Retina (tissue), 1 donor: ENCODE measurements at places on chromosomes 13 and 19.

DNA sequence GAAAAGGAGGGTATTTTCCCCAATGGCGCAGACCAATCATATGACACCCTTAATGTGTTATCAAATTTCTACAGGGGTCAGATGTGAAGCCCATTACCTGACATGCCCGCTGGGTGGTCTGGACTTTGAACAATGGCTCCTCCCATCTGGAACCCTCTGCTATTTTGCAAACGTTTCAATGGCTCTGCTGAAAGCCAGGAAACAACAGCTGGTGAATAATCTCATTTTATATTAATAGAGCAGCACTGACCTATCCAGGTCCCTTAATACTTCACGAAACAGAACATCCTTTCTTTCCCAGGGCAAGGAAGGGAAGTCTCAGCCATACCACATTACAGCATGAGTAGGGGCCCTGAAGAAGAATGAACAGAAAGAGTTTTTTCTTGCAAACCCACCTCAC, 20.3 kb upstream of the KPNA3 start:
- no peak for DNase-seq

- no peak for DNase-seq
Observed at GRCh38 chr19:40633207-40633606, 32.0 kb downstream of the LTBP4 start.

GRCh38 chr13:73307481-73307880, 248.7 kb downstream of the KLF5 start:
- no peak for DNase-seq

GRCh38 chr19:12295191-12295590, 508 bp upstream of the ZNF44 start:
- DNase-seq = no peak

DNA sequence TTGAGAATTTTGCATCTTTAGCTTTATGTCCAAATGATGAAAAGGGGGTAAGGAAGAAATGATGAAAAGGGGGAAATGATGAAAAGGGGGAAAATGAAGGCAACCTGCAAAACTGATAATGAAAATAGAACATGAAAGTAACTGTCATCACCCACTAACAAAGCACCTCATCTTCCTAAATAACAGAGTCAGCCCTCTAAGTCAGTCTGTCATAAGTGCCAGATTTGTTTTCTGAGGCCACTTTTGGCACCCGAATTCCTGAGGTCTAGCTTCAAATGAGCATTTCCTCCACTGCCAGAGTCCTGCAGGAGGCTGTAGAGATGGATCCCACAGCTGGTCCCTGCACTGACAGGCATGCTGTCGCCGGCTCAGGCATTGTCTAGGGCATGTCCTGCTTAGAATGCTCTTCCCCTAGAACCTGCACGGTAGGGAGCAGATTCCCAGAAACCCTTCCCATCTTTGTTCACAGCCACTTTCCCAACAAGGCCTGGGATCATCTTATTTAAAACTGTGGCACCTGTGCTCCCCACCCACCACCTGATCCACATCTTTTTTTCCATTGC, 25.3 kb downstream of the RAP2A start:
- no peak for DNase-seq

DNA sequence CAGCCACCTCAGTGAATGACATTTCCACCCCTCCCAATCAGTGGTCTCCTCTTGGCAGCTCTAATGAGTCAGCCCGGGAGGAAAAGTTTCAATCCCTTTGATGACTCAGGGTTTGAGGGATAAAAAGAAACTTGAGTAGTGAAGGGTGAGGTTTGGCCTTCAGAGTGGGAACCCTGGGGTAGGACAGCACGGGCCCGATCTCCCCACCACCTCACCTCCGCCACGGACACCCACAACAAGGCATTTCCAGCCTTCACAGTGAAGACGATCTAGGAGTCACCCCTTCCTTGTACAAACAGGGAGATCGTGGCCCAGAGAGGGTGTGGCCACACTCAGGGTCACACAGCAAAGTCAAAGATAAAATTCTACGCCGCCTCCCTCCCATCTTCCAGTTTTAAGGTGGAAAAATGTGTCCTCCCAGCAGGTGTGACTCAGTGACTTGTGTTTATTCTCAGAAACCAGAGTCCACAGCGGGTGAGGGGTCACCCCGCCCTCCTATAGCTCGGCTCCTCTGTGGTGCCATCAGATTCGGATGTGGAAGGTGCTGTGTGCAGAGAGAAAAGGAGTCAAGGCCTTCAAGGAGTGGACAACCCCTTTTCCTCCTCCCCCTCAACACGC, 12.3 kb downstream of the CIB3 start:
- no peak for DNase-seq

- no peak for DNase-seq
Observed at GRCh38 chr19:41264581-41265394, 616 bp downstream of the HNRNPUL1 start.

- no peak for DNase-seq
Observed at GRCh38 chr19:29365836-29366417, 153.0 kb upstream of the UQCRFS1 start.

DNA sequence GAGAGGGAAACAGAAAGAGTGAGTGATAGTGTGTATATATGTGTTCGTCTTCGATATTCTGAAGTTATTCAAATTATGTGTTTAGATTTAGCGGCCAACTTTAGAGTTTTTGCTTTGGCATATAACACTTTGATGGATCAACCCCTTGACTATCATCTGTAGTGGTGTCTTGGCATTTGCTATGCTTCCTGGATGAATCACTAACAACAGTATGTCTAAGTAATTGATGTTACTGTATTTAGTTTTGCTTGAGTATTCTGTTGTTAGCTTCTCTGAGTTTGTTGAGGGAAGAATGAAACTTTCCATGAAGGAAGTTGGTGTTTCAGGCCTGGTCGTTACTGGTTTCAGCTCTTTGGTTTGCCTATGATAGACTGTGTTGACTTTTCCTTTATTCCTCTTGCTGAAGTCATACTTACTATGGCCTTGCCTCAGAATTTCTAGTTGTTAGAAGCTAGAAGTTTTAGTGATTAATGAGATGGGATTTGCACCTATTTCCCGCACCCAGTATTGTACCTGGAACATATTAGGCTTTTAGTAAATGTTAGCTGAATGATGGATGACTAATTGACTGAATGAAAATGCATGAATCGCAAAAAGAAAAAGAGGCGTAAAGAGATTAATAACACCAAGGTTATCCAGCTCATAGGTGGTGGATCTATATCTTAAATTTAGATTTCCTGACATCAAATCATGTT, 20.7 kb downstream of the NDFIP2 start:
- no peak for DNase-seq

DNA sequence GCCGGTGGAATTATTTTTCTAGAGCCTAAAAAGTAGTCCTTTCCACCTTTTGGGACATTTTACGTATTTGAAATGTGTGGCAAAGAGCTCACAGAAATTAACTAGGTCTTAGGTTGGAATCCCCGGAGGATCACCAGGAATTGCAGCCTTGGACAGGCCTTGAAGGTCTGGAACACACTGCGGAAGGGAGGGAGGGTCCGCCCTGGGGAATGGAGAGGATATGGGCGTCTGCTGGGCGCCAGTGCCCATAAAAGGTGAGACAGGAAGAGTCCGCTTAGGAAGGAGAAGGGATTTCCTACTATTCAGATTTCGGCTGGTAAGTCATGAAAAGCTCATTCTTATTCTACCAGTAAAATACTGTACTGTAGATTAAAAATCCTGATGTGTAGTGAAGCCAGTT, 111.9 kb downstream of the COL4A2 start:
- no peak for DNase-seq
